ENCODE measurements at places on chromosomes 1 and 21.
A peak's percentile ranks its signal among the peaks of the same experiment; 100 is the strongest.

DNA sequence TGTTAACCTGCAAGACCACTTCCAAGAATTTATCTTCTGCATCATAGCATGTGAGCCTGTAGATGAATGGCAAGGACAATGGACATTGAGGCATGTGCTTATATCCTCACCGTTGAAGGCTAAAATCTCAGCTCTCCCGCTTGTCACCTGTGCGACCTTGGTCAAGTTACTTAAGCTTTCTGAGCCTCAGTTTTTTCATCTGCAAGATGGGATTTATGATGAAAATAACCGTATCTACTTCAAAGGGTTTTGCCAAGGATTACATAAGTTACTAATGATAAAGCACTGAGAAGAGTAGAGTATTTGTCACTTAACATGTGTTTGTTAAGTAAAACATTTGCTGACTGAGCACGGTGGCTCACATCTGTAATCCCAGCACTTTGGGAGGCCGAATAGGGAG, 14.9 kb downstream of the RAP1GAP start:
- DNase-seq: no peak

- no peak for DNase-seq
These were observed 1.8 kb downstream of the BTG3 start for GRCh38 chr21:17610911-17611310.

- DNase-seq: no peak
These were observed 302.5 kb downstream of the NEGR1 start for GRCh38 chr1:71979882-71980281.

- DNase-seq: peak; percentile 73
These were observed 225.5 kb upstream of the ADAMTS5 start for GRCh38 chr21:27192281-27192949.

- DNase-seq: no peak
These were observed 111.0 kb upstream of the RAB4A start for GRCh38 chr1:229159668-229160544.

DNA sequence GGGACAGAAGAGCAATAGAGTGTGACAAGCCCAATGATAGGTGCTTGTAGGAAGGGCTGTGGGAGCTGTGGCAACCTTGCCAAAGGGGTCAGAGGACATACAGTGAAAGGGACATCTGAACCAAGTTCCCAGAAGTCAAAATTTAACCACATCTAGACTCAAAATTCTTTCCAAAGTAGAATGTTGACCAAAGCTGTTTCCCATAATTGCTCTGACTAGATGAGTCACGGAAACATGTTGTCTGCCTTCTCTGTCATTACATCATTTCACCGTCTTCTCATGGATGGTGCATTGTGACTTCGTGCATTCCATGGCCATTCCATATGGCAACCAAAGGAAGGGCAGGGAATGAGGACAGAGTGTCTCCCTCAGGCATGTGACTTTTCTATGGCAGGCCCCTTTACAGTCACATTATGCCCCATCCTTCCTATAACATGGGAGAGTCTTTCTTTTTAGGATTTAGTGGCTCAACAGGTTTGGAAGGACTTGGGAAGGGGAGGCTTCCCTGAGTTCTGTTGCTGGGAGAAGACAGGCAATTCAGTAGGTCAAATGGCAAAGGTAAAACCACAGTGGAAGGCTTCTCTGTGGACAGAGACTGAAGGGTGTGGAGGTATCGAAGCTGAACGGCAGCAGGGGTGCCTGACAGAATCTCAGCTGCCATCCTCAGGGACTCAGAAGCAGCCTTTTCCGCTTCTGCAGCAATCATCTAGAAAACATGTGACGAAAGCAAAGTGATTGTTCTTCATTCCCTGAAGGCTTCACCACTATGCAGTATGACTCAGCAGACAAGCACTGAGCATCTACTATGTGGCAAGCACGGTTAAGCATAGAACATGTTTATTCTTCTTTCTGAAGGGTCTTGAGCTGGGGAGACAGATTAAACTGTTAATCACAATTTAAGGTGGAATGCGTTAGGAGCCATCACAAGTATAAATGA, 24.7 kb downstream of the NPHS2 start:
- DNase-seq: peak; percentile 62

DNA sequence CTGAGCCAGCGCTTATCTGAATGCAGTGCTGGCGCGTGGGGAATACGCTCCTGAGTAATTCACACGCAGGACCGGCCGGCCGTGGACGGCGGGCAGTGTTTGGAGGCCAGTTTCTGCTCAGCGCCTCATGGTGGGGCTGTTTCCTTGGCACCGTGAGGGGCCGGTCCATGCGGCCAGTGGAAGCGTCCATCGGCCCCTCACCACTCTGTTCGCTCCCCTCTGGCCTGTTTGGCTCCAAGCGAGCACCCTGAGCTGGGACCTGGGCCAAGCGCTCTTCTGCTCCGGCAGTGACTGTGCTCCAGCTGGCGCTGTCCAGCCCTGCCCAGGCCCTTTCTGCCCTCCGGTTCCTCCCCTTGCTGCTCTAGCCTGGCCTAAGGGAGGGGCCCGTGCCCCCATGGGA, 16.3 kb upstream of the PLCH2 start:
- no peak for DNase-seq

DNA sequence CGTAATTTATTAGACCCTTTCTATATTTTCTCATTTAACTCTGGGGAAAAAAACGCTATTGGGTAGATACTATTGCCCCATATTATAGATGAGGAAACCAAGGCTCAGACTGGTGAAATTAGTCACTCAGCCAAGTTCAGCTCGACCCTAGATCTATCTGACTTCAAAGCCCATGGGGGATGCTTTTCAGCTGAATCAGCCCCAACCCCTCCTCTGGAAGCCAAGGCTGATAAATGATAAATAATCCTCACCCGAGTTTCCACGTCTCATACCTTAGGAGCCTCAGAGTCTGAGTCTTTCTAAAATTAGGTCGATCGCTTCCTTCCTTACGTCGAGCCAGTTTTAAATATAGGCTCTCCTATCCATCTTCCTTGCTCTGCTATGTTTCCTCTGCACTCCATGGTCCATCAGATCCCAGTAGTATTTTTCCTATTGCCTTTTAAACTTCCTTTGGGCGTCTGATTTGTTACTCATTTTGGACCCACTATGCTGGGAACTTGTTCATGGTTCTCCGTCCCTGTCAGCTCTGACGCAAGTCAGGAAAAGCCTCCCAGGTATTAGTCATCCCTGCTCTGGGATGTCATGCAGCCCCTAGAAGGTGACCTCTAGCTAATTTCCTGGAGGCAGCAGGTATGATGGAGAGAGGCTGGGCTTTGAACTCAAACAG, 122.8 kb downstream of the PLPP3 start:
- peak; percentile 48 for DNase-seq

DNA sequence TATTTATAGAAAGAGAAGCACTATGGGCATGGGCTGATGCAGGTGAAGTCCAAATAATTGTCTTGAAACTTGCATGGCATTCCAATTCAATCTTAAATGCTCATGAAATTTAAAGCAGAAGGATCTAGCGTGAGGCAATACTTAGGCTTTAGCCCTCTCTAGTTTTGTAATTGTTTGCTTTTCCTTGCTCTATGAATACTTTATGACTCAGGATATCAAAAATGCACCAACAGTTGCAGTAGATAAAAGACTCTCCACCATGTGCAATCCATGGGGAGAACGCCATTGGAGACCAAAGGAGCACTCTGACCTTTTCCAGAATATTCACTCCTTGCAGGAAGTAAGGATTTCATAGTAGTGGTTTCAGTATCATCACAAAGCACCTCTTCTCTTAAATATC, 436.4 kb downstream of the LRRIQ3 start:
- no peak for DNase-seq

GRCh38 chr1:225347123-225347683, 80.6 kb downstream of the LBR start:
- no peak for DNase-seq

- DNase-seq: no peak
These were observed 8.2 kb downstream of the LSS start for GRCh38 chr21:46220275-46220810.

GRCh38 chr1:182684116-182684828, at the start of gene RGS8:
TSS of gene RGS8 (minus strand) at chr1:182684587. CDS start at chr1:182669649, 14,938 bp downstream.
- DNase-seq: no peak

DNA sequence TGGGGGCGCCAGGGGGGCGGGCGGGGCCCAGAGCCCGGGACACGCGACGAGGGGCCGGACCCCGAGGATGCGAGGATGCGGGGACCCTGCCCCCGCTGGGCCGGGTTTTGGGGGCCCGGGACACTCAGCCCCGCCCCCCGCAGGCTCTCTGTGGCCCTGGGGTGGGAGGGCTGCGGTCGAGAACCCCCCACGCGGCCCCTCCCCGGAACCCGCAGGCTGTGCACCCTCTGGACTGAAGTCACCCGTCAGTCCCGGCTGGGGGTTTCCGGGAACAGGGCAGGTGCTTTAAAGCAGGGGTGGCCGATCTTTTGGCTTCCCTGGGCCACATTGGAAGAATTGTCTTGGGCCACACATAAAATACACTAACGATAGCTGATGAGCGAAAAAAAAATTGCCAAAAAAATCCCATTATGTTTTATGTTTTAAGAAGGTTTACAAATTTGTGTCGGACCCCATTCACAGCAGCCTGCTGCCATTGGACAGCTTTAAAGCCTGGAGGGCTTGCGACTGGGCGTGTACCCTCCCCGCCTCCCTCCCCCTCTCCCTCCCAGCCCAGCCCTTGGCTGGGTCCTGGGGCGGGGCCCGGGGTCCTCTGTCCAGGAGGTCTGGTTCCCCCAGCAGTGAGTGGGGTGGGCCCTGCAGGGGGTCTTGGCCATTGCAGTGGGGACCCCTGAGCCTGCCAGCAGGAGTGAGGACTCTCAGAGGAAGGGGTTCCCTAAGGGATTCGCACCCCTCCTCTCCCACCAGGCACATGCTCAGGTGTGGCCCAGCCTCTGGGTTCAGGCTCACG, 21.6 kb upstream of the C1orf159 start:
- no peak for DNase-seq

- DNase-seq: no peak
These were observed 63.8 kb upstream of the PRDX6 start for GRCh38 chr1:173413271-173413707.

GRCh38 chr21:44681152-44681551, 811 bp downstream of the KRTAP12-1 start:
- DNase-seq: no peak

- no peak for DNase-seq
These were observed 2.5 kb upstream of the DCAF8 start for GRCh38 chr1:160264795-160265307.

DNA sequence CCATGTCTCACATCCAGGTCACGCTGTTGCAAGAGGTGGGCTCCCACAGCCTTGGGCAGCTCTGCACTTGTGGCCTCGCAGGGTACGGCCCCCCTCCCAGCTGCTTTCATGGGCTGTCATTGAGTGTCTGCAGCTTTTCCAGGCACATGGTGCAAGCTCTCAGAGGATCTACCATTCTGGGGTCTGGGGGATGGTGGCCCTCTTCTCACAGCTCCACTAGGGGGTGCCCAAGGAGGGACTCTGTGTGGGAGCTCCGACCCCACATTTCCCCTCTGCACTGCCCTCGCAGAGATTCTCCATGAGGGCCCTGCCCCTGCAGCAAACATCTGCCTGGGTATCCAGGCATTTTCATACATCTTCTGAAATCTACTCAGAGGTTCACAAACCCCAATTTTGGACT, 219.4 kb downstream of the LRRC7 start:
- no peak for DNase-seq

GRCh38 chr1:89451011-89451410, 73.6 kb upstream of the LRRC8B start:
- DNase-seq: peak; percentile 24

DNA sequence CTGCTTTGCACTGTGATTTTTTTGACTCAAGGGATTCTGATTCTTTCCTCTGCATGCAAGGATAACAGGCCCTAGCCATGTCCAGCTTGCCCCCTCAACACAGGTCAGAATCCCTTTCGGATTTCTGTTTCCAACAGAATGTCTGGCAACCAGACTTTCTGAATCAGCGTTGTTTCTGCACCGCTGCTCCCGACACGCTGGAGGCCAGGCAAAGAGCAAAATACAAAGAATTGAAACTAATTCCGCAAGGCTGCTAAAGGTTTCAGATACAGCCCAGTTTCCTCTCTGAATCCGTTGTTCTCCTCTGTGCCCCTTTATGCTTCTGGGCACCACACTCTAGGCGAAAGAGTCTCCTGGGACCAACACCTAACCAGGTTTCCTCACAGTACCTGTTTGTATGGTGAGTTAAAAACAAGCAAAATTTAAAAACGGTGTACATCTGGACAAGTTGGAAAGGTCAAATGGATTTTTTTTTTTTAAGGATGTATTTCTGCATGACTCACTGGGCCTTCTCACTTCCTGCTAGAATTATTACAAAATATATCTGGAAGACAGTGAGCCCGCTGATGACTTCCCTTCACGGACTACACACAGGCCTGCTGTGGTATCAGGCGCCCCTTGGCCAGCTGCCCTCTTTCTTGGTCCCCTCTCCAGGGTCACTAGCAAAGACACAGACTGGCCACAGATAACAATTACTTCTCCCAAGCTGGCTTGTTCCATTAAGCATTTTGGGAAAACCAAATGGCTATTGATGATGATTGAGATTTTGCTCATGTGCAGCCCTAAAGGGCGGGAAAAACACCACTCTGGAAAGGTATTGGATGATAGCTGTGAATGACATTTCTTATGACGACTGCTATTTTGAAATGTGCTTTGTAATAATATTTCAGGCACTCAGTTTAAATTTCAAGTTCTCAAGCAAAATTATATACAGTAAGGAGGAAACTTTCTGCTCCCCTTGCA, 118.3 kb downstream of the TGFB2 start:
- peak; percentile 74 for DNase-seq

GRCh38 chr1:99481391-99481996, 164.4 kb upstream of the PALMD start:
- DNase-seq: peak; percentile 61

- no peak for DNase-seq
These were observed 50.7 kb downstream of the SPATA17 start for GRCh38 chr1:217681806-217682205.

DNA sequence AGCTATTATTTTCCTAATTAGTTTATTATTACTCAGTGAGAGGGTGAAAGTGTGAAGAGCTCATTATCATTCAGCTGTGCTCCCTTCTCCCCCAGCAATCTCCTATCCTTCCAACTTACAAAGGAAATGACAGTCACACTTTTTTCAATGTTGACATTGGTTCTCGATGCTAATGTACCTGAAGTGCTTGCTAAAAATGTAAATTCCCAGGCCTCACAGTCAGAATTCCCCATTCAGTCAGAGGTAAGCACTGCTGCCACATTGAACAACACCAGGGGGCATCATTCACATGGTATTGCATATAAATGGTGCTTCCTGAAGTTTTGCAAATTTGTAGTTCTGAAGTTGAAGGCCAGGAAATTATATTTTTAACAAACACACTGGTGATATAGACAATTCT, 132.7 kb upstream of the FOXD3 start:
- no peak for DNase-seq

DNA sequence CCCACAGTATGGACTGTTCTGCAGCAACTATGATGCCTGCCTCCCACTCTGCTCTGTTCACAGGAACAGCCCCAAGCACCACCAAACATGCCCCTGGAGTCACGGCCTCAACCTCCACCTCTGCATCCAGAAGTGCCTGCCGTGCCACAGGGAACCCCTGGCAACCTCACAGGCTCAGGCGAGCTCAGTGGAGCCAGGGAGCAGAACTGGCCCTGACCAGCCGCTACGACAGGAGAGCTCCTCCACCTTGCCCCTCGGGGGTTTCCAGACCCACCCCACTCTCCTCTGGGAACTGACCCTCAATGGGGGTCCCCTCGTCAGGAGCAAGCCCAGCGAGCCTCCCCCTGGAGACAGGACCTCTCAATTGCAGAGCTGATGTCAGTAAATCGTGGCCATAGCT, 13.0 kb downstream of the MRAP start:
- DNase-seq: no peak

All from AG10803 (cell line).